ENCODE measurements at places on chromosomes 2 and 18. TPM values are rescaled to one million over a fixed set of nuclear protein-coding genes. Genes with fewer than 3 reads are reported as not detected.

Gene MC2R
- total RNA-seq = not detected

Gene RPS27A
- 1,876 TPM for total RNA-seq

Gene ANKRD30B
- not detected for total RNA-seq

Gene RMND5A
- total RNA-seq = 37.3 TPM

Gene COL3A1
- total RNA-seq = 2.0 TPM

Gene WDFY1
- total RNA-seq = 32.2 TPM

Gene RGPD3
- 0.47 TPM for total RNA-seq

Gene GALNT5
- 0.10 TPM for total RNA-seq

Gene DOK1
- total RNA-seq = 9.6 TPM

Gene DDX18
- total RNA-seq = 88.7 TPM

Gene G6PC2
- total RNA-seq = not detected

All from T-cell (primary cell).